ENCODE measurements at places on chromosomes 12 and 14.

- no peak for DNase-seq
Measured at GRCh38 chr12:7035463-7035862, 17.2 kb upstream of the LPCAT3 start.

DNA sequence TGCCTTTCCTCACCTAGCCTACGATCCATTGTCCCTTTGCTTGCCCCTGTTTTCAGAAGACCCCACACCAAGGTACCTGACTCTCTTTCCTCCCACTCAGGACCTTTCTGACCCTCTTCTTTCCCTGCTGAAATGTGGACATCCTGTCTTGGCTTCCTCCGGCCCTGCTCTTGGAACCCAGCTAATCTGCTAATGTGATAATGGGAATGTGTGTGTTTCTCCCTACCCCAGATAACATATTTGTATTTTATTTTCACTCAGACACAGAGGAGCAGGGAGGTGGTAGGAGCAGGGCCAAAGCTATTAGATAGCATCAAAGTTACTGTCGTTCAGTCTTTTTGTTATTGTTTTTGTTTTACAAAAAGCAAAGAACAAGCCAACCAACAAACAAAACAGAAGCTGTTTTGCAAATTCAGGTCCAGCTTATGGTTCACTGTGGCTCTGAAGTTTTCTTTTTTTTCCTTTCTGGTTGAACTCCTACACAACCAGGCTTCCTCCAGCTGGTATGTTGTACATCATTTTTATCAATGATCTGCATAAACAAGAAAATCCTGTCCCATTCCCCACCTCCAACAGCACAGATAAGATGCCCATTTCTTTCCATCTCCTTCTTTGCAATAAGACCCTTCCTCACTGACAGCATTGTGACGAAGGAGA, 137.3 kb downstream of the C12orf75 start:
- DNase-seq: no peak

GRCh38 chr14:75134644-75135043, 7.8 kb upstream of the NEK9 start:
- no peak for DNase-seq

DNA sequence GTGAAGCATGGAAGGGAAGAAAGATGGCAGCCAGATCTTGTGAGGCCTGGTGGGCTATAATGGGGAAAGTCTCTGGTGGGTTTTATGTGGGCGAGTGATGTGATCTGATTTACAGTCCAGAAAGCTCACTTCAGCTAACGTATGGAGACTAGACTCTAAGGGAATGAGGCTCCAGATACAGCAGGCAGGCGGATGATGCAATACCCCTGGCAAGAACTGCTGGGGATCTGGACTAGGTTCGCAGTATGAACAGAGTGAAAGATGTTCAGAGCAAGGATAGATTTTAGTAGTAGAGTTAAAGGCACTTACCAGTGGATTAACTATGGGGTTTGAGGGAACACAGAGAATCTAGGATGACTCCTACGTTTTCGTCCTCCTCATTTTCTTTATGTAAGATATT, 253.1 kb downstream of the ANO2 start:
- DNase-seq: no peak

DNA sequence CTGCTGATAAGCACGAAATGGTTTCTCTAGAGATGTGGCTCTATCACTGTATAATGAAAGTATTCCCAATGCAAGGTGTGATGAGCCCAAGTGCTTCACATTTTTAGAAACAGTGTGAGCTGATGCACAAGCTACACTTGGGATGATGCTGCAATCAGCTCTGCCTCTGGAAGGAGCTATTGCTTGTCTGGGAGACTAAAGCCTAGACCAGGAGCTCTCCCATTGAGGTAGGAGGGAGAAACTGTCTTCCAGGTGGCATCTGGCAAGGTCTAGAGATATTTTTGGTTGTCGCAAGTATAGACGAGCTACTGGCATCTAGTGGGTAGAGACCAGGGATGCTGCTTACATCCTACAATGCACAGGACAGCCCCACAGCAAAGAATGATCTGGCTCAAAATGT, 42.0 kb downstream of the HECTD4 start:
- DNase-seq: no peak

Measured in body of pancreas (tissue), 4 donors.